Activated naive CD8-positive, alpha-beta T cell treated with anti-CD3 and anti-CD28 coated beads, Interleukin-2, amount 10 ng/mL, durations not matched to agents 7 days and 5 days (primary cell): ENCODE measurements at places on chromosomes 6 and 20. TPM values are rescaled to one million over a fixed set of nuclear protein-coding genes. Genes with fewer than 3 reads are reported as not detected.

DNA sequence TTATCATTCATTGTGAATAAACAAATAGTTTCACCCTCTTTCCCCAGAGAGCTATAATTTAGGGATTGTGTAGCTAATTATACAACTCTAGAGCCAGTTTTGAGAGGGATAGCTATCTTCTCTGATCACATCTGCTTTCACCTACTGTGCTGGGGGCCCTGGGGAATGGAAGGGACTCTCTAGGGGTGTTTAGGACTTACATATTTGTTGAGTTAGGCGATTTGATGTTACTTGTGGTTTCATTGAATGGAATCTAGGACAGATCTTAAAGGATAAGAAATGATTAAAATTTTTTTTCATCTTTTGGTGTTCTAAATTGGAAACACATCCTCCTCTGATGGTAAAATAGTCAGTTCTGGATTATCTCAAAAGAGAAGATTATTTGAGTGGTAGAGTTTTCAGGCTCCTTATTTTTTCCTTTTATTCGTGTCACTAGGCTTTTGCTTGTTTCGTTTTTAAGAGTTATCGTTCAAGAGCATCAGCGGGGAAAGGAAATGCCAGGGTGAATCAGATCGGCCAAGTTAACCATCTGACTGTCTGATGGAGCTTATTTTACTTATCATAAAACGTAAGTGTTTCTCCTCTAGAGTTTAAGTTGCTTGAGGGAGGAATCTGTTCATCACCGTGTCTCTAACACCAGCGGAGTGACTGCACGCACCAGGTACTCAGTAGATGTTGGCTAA is 236.7 kb downstream of the FARS2 start:
- H3K27me3 ChIP-seq = no peaks in the 10 kb centered on the region
- H3K27ac ChIP-seq = no peak overlapping the region
- peaks cover 16% of the 10 kb centered on the region for H3K36me3 ChIP-seq
- H3K4me3 ChIP-seq = no peak overlapping the region

DNA sequence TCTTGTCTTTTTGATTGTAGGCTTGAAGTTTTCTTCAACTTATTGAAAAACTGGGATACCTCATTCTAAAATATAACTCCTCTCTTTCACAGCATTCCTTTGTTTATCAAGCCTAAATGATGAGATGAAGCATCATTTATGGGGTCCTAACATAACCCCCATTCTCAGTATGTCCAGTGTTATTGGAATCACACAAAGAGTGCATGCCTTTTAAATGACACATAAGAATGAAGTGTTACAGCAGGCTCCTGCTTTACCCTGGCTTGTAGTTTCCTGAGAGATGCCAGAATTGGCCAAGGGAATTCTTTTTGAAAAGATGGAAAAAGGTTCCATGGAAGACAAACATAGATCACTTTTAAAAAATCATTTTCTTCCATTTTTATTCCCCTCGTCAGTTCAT is 502.4 kb downstream of the BCKDHB start:
- no peaks in the 10 kb centered on the region for H3K36me3 ChIP-seq
- no peak overlapping the region for H3K4me3 ChIP-seq
- H3K27me3 ChIP-seq = no peaks in the 10 kb centered on the region
- no peaks in the 10 kb centered on the region for H3K4me1 ChIP-seq
- H3K27ac ChIP-seq = no peak overlapping the region

The WTAP gene
- total RNA-seq = 127 TPM

The MICB gene
- total RNA-seq = 42.8 TPM

The TMEM14A gene
- 18.6 TPM for total RNA-seq

The GHRH gene
- not detected for total RNA-seq

The MYCT1 gene
- total RNA-seq = not detected

The TRIM31 gene
- not detected for total RNA-seq
